ENCODE measurements at places on chromosomes 2 and 18.
A peak's percentile ranks its signal among the peaks of the same experiment; 100 is the strongest.

GRCh38 chr18:755506-755905, 43.1 kb upstream of the ENOSF1 start:
- DNase-seq, result no peak

GRCh38 chr18:33578518-33579348, 714 bp downstream of the ASXL3 start:
- peak; percentile 16 for DNase-seq

DNA sequence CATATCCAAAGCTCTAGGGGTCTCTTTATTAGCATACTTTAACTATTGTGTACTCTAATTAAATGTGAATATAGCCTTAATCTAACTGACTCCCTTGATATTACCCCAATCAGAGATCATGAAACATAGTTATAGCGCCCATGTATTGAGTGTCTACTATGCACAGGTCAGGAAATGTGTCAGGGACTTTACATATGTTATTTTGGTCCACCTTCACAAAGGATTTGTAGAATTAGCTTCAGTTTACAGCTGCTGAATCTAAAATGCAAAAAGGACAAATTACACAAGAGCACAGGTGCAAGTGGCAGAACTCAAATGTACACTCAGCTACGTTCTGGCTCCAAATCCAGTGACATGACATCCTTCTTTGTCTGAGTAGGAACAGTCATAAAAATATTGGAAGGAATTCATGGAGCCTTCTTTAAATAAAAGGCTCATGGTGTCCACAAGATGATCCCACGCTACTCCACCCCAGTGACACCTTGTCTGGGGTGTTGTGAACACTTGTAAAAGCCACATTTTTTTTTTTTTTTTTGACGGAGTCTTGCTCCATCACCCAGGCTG, 38.7 kb upstream of the ATL2 start:
- no peak for DNase-seq

DNA sequence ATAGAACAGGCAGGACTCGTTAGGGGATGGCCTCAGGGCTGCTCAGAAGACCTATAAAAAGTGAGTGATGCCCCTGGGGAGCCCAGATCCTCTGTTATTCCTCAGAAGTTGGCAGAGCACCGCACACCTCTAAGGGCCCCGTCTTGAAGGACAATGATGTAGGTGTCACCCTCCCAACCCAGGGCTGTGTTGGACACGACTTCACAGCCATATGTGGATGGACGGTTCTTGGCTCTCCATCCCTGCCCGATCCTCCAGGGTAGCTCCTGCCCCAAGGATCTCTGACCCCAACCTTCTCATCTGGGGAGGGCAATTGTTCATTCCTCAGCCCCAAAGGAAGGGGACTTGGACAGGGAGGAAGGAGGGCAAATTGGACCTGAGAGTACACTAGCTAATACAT, 246.1 kb downstream of the DYSF start:
- DNase-seq, result no peak

GRCh38 chr2:128594953-128595677, 276.4 kb upstream of the HS6ST1 start:
- no peak for DNase-seq

DNA sequence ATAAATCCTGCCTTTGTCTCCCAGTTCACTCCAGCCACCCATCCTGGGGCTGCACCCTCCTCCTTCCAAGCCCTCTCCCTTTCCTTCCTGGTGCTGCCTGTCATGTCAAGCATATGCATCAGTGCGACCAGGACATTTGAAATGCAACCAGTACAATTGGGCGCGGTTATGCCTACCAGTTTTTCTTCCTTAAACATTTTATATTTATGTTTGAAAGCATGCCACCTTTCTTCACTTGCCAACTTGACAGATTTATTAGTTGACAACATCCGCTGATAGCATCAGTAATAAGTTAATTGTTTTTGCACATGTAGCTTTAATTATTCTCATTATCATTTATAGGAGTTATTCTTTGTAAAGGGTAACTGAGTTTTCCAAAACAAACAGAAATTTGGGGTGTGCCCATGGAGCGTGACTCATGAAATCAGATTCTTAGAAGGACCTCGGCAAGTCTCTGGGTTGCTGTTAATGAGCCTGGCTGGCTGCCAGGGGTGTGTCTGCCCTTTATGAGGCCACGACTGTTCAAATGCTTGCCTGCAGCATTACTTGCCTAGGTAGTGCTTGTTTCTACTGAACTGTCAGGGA, 32.8 kb upstream of the IL1B start:
- no peak for DNase-seq

DNA sequence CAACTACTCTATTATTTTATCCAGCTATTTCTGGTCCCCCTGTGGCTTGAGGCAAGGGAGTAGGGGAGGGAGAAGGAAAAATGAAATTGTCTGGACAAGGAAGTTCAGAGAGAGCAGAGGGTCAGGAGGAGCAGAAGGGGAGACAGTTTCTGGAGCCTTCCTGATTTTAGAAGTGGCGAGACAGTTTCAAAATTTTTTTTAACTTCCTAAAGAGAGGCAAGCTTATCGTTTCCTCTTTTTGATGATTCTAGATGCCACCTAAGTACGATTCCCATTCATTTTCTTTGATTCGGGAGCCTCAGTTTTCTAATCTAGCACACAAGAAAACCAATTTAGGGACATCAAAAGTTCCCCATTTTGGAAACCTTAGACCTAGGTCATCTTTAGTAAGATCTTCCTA, 96.9 kb upstream of the B3GNT2 start:
- DNase-seq, result no peak

GRCh38 chr2:152097801-152098495, 896 bp downstream of the CACNB4 start:
- DNase-seq, result no peak

DNA sequence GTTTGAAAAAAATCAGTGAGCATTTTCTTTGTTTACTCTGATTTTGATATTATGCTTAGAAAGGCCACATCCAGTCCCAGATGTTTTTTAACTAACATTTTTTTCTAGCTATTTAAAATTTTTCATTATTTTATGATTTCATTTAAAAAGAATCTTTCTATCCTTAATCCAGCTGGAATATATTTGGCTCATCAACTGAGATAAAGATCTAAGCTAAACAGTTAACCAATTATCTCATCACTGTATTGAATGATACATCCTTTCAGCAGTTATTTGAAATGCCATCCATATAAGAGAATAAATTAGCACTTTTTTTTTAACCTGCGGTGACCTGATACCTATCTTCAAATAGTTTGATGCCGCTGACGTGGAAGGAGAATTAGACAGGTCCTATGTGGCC, 245.5 kb upstream of the COPS8 start:
- no peak for DNase-seq

DNA sequence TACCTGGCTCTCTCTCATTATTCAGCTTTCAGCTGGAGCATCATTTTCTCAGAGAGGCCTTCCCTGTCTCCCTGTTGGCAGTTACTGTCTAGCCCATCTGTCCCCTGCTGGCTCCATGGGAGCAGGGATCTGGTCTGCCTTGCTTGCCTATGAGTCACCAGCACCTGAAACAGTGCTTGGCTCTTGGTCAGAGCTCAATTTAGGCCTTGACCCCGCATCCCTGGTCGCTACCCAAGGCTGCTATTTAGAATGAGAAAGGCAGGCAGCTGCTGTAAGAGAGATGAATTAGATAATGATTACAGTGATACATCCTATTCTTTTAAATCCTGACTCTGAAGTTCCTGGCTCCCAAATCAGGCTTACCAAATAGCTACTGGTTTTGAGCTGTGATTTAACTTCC, 32.9 kb downstream of the KCNE4 start:
- no peak for DNase-seq

DNA sequence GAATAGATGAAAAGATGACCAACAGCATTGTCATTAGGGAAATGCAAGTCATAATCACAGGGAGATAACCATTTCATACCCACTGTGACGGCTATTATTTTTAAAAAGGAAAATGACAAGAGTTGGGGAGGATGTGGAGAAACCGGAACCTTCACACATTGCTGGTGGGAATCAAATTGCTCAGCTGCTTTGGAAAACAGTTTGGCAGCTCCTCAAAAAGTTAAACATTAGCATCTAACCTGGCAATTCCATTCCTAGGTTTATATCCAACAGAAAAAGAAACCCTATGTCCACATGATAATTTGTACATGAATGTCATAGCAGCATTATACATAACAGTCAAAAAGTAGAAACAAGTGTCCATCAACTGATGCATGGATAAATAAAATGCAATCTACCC, 58.2 kb downstream of the KCNG3 start:
- no peak for DNase-seq

DNA sequence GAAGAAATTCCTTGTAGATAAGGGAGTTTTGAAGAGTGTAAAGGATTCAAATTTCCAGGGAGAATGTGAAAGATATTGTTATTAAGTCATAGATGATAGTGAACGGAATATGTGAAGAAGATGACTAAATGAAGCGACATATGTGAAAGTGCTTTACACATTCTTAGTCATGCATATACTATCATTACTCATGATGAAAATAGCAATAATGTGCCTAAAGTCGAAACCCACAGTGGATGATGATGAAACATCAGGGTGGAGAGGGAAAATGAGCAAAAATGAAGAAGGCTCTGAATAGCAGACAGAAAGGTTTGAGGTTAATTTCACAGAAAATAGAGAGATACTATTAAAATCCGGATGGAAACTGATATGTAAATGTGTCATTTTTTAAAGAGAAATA, 1237.1 kb downstream of the LRP1B start:
- DNase-seq, result no peak

GRCh38 chr18:57915248-57915647, 112.1 kb upstream of the ATP8B1 start:
- DNase-seq, result no peak

GRCh38 chr2:151576080-151576479, 158.2 kb downstream of the NEB start:
- no peak for DNase-seq

DNA sequence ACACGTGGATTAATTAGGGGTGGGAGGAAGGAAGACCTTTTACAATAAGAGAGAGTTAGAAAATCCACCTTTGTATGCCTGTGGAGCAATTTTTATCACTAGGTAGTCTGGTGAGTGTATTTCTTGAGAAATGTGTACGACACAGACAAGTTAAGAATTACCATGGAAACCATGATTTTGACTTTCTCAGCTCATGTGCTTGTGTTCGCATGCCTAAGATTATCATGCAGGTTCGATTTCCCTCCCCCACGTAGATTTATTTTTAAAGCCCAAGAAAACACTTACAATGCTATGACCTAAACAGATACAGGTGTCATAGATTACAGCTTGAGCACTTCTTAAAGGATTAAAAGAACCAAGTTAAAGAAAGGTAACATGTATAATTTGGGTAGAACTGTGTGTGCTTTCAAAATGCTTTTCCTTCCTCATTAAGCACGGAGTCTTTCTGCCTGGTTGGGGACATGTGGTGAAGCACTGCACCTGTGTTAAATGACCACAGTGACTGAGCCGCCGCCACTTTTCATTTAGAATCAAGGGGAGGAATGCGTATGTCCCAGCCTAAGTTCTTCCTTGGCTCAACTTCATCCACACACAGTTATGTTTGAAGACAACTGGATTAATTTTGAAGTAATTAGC, 16.6 kb downstream of the SERTAD2 start:
- no peak for DNase-seq

DNA sequence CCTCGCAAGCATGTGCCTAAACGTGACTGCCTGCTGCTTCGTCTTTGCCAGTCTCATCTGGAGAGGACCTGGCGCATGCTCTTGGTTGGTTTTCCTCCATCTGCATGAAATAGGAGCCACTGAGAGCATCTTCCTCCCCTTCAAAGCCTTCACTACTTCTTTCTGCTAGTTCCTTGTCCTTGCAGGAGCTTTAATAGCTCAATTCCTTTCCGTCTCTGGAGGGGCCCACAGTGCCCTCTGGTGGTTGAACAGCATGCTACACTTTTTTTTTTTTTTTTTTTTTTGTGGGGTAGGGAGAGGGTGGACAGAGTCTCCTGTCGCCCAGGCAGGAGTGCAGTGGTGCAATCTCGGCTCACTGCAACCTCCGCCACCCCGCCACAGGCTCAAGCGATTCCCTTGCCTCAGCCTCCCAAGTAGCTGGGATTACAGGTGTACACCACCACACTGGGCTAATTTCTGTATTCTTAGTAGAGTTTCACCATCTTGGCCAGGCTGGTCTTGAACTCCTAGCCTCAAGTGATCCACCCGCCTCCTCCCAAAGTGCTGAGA, 59.6 kb downstream of the SP110 start:
- no peak for DNase-seq

GRCh38 chr2:217268978-217269377, 409.1 kb upstream of the TNP1 start:
- no peak for DNase-seq

DNA sequence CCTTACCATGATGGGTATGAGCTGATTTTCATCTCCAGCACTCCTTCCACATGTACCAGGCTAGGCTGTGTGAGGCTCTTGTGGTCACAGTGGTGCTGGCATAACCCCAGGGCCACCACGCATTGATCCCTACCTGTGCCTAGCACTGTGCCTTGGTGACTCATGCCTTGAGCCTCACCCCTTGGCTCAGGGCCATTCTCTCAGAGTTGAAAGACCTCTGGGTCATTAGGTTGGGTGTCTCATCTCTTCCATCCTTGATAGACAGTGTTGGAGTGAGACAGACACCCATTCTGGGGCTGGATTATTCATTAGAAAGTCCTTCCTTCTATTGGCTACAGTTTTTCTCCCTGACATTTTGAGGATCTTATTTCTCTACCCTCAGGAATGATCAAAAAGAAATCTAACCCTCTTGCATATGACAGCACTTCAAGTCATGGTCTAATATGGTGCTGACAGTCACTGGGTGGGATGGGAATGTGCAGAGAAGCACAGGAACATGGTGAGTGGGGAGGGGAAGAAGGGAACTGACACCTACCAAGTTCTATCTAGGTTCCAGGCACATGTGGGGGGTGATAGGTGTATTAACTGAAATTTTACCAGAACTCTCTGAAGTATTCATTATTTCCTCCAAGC, 41.3 kb downstream of the DYSF start:
- DNase-seq, result no peak

GRCh38 chr2:26238311-26238958, 6.0 kb downstream of the HADHA start:
- DNase-seq, result no peak

DNA sequence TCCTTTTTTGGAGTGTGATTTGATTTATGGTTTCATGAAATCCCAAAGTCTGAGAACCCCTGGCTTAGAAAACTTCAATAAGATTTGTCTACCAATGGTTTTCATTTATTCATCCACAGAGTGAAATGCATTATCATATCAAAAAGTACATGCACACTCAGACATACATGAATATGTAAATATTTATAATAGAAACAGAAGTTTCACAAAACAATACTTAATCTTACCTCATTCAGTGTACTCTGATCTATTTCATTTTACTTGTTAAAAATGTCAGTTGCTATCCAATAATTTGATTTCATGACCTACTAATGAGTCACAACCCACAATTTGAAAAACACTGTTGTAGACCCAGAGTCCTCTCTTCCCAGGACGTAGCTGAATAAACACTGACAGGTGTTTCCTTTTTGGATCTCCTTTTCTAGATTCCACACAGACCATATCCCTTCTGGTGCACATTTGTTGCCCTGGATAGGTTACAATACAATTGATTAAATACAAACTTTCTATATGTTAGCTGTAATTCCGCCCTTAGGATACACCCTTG, 10.4 kb upstream of the CAVIN2 start:
- no peak for DNase-seq
